ENCODE measurements at places on chromosomes 2 and 18. TPM values are rescaled to one million over a fixed set of nuclear protein-coding genes. Genes with fewer than 3 reads are reported as not detected.
A peak's percentile ranks its signal among the peaks of the same experiment; 100 is the strongest.

GRCh38 chr2:222944552-222944951, 83.7 kb downstream of the ACSL3 start:
- DNase-seq, result no peak

DNA sequence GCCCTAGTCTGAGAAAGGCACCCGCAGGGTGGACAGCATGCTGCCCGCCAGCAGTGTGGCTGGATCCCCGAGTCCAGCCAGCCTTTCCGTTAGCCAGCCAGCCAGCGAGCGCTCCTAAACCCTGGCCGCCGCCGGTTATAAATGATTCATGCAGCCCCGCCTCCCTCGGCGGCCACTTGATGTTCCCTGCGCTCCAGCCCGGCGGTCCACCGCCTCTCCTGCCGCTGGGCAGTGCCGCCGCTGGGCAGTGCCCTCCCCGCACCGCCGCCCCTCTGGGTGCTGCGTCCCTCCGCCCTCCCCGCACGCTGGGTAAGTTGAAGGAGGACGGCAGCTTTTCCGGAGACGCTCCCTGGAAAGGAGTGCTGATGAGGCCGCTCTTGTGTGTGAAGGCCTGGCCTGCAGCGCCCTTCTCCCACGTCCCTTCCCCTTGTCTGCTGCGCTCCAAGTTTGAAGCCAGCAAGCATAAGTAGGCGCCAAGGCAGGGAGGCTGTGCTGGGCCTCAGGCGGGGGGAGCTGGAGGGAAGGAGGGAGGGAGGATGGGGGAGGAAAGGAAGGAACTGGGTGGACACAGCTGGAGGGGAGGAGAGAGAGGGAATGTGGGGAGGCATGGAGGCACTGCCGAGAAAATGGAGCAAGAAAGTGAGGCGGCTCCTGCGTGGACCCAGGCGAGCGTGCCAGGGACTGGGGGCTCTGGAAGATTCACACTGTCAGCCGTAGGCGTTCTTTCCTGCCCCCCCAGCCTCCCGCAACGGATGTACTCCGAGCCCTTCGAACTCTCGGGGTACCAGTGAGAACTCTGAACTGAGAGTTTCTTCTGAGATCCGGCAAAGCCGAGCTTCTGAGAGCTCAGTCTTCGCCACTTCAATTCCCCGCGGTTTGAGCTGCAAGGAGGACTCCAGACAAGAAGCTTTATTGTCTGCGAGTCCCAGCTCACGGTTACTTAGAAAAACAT, 131.9 kb downstream of the GLI2 start:
- peak; percentile 87 for DNase-seq

- no peak for DNase-seq
Measured at GRCh38 chr18:46622999-46623398, 34.0 kb downstream of the LOXHD1 start.

FRZB gene
- total RNA-seq, result 2.4 TPM

DNA sequence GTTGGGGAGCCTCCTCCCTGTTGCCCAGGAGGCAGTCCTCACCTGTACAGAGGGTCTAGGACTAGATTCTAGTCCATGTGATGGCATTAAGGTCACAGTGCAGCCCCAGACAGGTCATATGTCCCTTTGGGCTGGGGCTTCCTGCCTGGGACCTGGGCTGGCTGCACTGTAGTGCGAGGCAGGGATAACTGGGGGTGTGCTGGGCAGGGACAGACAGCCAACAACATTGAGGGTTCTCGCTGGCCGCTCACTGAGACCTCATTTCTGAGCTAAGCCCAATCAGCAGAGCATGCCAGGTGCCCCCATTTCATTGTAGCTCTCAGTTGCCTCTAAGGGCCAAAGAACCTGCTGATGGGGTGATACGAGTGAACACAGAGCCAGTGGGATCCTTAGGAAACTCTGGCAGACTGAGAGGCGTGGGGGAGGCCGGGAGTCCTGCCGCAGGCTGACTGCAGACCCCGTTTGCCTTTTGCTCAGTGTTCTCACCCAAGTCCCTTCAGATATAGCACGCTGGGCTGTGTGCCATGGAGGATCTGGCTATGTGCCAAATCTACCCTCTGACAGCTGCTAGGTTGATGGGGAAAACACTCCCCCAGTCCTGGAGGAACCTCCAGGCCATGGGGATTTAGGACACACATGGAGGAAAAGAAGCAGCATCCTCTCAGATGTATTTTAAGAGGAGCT, 51.9 kb downstream of the DYSF start:
- DNase-seq, result no peak

NPPC gene
- total RNA-seq, result 0.82 TPM

MC5R gene
- not detected for total RNA-seq

DNA sequence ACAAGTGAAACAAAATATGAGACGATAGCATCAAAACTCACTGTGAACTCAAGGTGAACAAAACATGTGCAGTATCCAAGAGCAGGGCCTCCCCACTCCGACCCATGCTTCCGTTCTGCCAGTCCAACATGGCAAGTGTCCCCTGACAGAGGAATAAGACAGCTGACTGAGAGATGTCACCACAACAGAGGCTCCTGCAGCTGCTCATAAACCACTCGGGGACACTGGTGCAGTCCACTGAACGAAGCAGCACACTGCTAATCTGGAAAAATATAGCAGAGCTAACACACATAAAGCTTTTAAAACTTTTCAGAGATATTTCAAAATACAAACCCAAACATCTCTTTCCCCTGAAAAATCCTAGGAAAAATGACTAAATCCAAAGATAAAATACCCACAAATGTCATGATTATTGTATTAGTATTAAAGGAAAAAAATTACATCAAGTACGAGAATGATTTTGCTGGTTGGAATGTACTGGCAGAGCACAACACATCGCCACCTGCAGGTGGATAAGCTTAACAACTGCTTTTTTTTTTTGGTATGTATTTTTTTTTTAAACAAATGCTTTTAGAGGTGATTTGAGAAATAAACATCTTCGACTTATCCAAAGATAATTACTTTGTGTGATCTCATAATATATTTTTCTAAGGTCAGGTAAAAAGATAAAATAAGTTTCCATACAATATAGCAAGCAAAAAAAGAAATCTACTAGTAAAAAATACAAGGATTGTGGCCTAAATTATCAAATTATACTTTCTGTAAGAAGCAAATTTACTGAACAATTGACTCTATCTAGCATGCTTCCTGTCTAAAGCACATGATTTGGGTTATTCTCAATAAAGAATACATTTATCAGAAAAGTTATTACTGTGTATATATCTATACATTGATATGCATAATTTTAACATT, 18.6 kb downstream of the THADA start:
- no peak for DNase-seq

DNA sequence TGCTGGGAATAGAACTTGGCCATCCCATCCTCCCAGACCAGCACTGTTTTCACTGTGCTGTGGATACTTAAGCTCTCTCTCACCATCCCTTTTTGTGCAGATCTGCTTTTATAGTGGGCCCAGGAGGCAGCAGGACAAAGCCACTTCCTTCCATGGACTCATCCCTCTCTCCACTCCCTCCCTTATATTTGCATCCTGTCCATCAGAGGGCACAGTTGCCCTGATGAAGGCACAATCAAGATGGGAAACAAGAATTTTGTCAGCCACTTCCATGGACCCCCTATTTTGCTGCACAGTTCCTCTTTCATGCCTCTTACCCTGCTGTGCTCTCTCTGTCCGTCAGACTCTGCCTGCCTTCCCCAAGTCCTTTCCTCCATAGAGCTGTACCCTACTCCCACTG, 338.7 kb downstream of the HRH4 start:
- DNase-seq, result no peak

DNA sequence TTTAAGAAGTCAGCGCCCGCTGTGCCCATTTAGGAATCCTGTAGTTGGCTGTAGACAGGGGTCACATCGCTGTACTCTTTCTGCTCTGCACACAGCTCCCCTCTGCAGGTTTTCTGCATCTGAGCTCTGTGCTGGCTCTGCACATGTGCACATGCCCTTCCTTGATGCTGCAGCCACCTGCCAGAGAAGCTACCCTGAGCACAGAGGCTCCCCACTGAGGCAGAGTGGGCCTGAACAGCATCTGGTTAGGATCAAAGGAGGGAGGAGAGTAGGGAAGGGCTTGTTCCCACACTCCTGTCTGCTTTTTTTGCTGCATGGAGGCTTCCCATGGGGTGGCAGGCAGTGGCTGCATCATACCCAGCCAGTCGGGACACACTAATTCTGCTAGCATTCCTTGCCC, 238.9 kb downstream of the FHOD3 start:
- DNase-seq, result no peak

DNA sequence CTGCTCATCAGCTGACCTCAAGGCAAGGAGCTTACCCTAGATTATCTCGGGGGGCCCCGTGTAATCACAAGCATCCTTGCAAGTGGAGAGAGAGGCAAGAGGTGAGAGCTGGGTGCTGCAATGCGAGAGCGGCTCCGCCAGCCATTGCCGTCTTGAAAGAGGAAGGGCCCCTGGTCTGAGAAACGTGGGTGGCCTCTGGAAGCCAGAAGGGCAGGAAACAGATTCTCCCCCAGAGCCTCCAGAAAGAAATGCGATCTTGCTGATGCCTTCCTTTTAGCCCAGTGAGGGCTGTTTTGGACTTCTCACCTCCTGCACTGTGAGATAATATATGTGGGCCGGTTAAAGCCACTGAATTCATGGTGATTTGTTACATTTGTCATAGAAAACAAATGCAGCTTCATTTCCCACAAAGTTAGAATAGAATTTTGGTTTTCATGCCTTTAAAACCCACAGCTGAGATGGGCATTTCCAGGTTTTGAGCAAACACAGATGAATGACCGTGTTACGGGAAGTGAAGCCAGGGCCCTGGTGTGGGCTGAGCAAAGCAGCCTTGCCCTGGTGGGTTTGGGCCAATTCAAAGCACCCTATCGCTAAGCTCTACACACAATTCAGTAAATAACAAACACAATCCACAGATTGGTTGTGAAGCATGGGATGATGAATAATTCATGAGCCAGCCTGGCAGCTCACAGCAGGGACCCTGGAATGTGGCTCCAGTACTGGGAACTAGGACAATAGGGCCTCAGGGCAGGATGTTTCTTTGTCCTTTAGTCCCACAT, 319.9 kb upstream of the HS6ST1 start:
- peak; percentile 58 for DNase-seq

- no peak for DNase-seq
Measured at GRCh38 chr2:240362826-240363745, 72.4 kb upstream of the GPC1 start.

LIMS1 gene
- 106 TPM for total RNA-seq
